ENCODE measurements at places on chromosomes 5 and 9.
A peak's percentile ranks its signal among the peaks of the same experiment; 100 is the strongest.

GRCh38 chr5:56761151-56761885 is 54.0 kb upstream of the MAP3K1 start:
- no peak for DNase-seq

DNA sequence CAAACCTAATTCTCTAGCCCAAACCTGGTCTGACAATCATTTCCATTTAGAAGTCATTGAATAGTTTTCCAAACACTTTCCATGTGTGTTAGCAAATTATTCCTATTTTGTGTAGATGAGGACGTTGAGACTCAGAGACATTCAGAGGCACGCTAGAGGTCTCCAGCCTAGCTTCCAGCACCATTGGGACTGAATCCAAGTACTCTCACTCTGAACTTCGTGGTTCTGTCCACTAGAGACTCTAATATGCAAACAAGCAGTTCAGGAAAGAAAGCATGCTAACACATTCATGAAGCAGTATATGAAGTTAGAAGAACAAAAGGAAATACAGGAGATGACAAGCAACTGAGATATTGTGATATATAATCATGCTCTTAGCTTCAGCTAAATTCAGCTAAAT is 354.8 kb downstream of the NTRK2 start:
- no peak for DNase-seq

DNA sequence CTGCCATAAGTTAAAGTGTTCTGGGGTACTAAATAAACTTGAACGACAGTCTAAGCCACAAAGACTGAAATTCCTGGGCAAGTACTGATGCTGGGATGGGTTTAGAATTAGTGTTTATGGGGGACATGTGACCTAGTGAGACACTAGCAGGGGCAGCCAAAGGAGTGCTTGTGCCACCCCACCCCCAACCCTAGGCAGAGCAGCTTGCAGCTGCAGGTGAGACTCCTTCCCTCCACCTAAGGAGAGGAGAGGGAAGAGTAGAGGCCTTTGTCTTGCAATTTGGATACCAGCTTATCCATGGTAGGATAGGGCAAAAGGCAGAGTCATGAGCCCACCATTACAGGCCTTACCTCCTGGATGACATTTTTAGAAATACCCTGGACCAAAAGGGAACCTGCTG is 28.7 kb upstream of the PDE4D start:
- no peak for DNase-seq

DNA sequence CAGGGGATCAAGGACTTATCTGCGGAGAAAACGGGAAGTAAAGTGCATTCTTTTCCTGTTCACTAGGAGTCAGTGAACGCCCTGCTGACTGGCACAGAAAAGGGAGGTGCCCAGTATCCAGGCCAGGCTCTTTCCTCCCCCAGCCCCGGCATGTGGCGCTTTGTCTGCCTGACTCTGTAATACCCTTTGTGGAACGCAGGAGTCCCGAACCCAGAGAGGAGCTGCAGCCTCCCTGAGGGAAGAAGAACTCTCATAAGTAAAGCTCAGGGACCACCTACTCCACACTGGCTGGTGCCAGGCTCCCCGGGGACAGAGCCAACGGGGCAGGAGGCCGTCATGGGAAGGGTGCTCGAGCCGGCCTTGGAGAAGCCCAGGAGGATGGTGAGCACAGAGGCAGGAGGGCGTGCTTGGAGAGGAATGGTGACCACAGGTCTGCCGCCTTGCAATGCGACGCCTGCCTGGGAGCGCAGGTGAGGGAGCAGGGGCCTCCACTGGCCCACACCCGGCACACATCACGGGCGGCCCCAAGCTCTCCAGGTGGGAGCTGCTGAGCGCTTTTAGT is 31.5 kb downstream of the VAV2 start:
- DNase-seq, result no peak

- DNase-seq, result no peak
Observed at GRCh38 chr5:39049315-39049714, 24.9 kb downstream of the RICTOR start.

- no peak for DNase-seq
Observed at GRCh38 chr9:34010979-34011378, 37.7 kb downstream of the UBAP2 start.

- no peak for DNase-seq
Observed at GRCh38 chr5:133642153-133642722, 29.9 kb upstream of the FSTL4 start.

- no peak for DNase-seq
Observed at GRCh38 chr9:71249729-71250317, 128.4 kb upstream of the TRPM3 start.

DNA sequence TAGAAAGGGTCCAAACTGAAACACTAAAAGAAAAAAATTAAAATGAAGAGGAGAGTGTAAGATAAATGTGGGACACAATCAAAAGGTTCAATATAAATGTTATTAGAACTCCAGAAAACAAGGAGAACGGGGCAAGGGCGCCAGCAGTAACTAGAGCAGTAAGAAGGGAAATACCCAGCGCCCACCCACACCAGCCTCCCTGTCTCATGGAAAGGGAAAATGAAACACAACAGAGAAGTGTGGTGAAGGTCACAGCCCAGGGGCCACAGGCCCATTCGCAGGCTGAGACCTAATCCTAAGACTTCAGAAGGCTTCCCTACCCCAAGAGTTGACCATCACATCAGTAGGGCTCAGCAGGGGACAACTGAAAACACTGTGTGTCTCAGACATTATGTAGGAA is 45.8 kb upstream of the CLK4 start:
- DNase-seq, result no peak

GRCh38 chr9:13151489-13151888 is 128.0 kb downstream of the MPDZ start:
- DNase-seq, result no peak

- peak; percentile 87 for DNase-seq
Observed at GRCh38 chr9:36995927-36996705, 38.0 kb downstream of the PAX5 start.

GRCh38 chr9:90645721-90646120 is 3.1 kb upstream of the DIRAS2 start:
- DNase-seq, result no peak

- DNase-seq, result no peak
Observed at GRCh38 chr5:2149195-2149539, 266.4 kb upstream of the IRX4 start.

GRCh38 chr9:108444400-108445358 is 411.1 kb downstream of the ACTL7B start:
- no peak for DNase-seq

GRCh38 chr5:6183391-6184390 is 194.7 kb downstream of the MED10 start:
- DNase-seq, result no peak

DNA sequence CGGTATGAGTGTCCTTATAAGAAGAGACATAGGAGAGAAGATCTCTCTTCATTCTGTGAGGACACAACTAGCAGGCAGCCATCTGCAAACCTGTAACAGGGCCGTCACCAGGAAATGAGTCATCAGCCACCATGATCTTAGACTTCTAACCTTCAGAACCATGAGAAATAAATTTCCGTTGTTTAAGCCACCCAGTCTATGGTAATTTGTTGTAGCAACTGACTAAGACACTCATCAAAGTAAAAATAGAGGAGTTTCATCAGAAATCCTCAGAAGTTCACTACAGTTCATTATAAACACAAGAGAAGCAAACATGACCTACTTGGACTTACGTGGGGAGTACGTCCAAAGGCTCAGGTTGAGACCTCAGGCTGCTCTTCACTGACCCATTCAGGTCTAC is 357.7 kb downstream of the SEMA5A start:
- DNase-seq, result no peak
